Spinal cord (tissue), 10 donors: ENCODE measurements at places on chromosomes 6 and 20.

GRCh38 chr6:16196260-16196983 is 42.0 kb upstream of the GMPR start:
- DNase-seq: no peak

DNA sequence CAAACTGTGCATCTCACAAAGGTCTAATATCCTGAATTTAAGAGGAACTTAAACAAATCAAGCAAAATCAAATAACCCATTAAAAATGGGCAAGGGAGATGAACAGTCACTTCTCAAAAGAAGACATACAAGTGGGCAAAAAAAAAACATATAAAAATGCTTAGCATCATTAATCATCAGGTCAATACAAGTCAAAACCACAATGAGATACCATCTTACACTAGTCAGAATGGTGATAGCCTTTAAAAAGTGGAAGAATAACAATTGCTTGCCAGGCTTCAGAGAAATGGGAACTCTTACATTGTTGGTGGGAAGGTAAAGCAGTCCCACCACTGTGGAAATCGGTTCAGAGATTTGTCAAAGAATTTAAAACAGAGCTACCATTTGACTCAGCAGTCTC is 646.7 kb upstream of the PTCHD4 start:
- no peak for DNase-seq

DNA sequence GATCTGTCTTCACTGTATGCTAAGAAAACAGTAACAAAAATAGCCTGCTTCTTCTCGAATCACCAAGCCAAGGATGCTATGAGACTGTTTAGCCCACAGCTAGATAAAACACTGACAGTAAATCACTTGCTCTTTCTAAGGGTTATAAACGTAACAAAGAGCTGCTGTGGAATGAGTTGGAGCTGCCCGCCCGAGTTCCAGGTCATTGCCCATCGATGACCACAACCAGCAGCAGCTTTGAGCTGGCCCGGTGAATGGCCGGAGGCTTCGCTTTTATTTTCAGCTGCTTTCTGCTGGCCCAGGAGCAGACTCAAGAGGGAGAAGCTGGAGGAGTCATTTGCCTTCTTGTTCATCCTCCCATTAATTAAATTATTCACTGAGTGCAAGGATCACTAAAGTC is 82.2 kb upstream of the CDH4 start:
- no peak for DNase-seq

DNA sequence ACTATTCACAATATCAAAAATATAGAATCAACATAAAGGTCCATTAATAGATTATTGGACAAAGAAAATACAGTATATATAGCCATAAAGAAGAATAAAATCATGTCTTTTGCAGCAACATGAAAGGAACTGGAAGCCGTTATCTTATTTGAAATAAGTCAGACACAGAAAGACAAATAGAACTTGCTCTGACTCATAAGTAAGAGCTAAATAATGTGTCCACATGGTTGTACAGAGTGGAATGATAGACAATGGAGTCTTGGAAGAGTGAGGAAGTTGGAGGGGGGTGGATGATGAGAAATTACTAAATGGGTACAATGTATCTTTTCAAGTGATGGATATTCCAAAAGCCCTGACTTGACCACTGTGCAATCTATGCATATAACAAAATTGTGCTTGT is 613.5 kb downstream of the PHF3 start:
- DNase-seq: no peak

DNA sequence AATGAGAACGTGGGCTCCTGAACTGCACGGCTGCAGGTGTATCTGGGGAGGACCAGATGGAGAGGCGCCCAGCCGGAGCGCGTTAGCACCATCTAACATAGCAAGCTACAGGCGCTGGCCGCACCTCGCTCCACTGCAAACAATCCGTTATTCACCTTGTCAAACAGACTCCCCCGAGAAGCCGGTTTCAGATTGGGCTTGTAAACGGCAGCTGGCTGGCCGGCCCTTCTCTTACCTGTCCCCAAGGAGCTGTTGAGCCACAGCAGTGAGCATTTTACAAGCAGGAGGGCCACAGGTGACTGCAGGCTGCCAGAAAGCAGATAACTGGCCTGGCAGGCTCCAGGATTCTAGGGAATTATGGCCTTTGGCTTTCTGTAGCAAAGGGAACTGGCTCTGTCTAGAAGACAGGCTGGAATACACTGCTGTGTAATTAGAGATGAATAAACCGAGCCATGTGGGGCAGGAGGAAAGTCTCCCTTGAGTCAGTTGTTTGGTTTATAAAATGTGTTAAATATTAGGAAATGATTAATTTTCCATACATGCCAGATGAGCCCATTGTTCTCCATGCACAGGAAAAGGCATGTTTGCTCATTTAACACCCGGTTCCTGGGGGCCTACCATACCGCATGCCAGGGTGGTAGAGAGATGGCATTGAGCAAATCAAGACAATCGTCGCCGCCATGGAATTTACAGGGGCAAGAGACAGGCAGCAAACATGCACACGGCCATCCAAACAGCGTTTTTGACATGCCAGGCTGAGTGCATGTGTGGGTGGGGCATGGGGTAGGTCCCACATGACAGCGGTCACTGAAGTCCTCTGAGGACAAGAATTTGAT is 159.3 kb downstream of the NFATC2 start:
- DNase-seq: no peak

- DNase-seq: no peak
Observed at GRCh38 chr6:130968476-130968875, 94.6 kb downstream of the EPB41L2 start.

GRCh38 chr20:20578838-20579237 is 133.6 kb downstream of the RALGAPA2 start:
- no peak for DNase-seq

- peak; percentile 62 for DNase-seq
Observed at GRCh38 chr6:28553986-28554881, 28.6 kb downstream of the GPX5 start.

GRCh38 chr6:73801652-73802268 is 105.8 kb downstream of the CD109 start:
- DNase-seq: no peak

- no peak for DNase-seq
Observed at GRCh38 chr6:115690854-115691253, 369.8 kb downstream of the FRK start.

GRCh38 chr6:35635601-35636597 is 52.8 kb downstream of the FKBP5 start:
- DNase-seq: no peak

DNA sequence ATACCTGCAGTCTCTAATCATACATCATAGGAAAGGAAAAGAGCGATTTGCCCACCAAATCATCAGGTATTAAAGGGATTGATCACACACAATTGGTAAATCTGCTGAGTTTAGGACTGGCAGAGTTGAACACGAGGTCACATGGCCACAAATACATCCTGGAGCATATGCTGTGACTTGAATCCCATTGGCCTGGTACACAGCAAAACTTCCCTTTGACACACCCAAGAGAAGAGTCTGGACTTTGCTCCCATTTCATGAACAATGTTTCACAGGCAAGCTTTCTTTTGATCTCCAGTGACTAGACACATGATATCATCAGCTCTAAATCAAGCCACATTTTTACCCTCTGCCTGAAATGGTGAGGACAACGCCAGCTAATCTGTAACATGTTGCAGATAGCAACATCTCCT is 117.9 kb downstream of the ISM1 start:
- DNase-seq: no peak

DNA sequence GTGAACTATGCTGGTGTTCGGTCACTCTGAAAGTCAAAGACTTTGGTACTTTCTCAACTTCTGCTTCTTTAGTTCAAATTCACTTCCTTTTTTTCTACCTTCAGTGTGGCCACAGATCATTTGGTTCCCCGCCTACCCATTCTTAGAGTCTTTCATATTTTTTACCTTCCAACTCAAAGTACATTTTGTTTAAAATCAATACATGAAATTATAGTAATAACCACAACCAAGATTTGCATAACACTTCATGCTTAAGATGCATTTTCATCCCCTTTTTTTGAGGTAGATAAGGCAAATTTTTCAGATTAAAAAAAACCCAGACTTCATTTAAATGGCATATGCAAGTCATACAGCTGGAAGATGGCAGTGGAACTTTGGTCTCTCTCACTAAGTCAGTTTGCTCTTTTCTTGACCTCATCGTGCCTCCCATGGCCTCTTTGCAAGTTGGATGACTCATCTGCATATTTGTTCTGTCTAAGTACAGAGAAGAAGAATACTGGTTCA is 11.9 kb upstream of the CNR1 start:
- DNase-seq: no peak

DNA sequence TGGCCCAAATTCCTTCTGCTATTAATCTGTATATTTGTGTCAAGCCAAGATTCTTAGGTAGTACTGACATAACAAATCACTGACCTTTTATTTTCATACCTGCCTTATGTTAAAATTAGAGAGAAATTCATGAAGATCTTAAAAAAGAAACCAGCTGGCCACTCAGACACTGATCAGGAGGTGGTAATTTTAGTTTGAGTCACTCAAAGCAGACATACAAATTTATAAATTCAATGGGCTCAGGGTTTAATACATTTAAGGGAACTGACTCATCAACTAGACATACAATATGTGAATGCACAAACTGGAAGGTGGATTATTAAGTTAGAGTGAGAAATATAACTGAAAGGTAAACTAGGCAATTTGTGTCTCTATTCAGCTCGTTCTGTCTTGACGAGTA is 711.9 kb upstream of the EYS start:
- no peak for DNase-seq

- DNase-seq: no peak
Observed at GRCh38 chr6:168678588-168678987, 237.6 kb downstream of the SMOC2 start.

GRCh38 chr6:72675396-72675795 is 53.5 kb downstream of the KCNQ5 start:
- DNase-seq: no peak

- no peak for DNase-seq
Observed at GRCh38 chr6:5898102-5898501, 108.6 kb downstream of the NRN1 start.

- DNase-seq: no peak
Observed at GRCh38 chr6:123333000-123333756, 303.6 kb downstream of the TRDN start.

- no peak for DNase-seq
Observed at GRCh38 chr20:37627060-37627766, 66.6 kb upstream of the CTNNBL1 start.

DNA sequence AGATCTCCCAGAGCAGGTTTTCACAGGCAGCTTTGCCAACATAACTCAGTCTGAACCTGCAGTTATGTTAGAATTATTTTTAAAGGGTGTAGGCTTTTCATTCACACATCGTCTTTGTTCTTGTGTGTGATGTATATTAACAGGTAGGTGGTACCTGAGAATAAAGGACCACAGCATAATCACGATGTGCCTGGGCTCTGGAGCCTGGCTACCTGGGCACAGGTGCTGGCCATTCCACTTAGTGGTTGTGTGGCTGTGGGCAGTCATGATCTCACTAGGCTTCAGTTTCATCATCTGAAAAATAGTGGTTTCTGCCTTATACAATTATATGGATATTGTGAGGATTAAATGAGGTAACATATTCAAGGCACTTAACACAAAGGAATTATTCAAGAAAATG is 6.4 kb downstream of the CD109 start:
- no peak for DNase-seq

GRCh38 chr6:162706232-162706631 is 21.3 kb downstream of the PRKN start:
- peak; percentile 92 for DNase-seq

DNA sequence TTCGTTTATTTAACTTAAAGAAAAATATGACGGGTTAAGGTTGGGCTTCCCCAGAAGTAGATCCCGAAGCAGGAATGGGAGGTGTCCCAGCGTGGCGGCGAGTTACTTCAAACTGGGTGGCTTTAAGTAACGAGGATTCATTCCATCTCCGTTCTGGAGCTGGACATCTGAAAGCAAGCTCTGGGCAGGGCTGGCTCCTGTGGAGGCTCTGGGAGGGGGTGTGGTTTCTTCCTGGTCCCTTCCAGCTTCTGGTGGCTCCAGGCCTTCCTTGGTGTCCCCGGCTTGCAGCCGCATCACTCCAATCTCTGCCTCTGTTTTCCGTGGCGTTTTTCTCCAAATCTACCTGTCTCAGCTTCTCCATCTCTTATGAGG is 47.3 kb upstream of the BHLHE23 start:
- no peak for DNase-seq

- no peak for DNase-seq
Observed at GRCh38 chr6:162014069-162014811, 713.3 kb downstream of the PRKN start.

DNA sequence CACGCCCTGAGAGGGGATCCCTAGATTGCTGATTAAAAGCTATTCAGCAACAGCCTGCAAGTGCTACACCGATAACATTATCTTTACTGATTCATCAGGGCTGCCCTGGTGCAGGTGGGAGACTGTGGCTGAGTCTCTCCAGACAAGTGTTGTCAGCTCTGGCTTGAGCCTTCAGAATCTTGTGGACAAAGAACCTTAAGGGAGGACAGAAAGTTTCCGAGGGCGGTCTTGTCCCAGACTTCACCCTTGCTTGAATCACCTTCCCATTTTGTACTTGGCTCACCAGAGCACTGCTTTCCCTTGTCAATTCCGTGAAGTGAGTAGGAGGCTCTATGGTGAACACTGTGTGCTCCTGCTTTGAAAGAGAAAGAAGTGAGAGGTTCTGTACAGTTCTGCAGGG is 88.6 kb upstream of the PCSK2 start:
- DNase-seq: no peak

GRCh38 chr6:52496631-52497030 is 76.5 kb downstream of the EFHC1 start:
- no peak for DNase-seq

DNA sequence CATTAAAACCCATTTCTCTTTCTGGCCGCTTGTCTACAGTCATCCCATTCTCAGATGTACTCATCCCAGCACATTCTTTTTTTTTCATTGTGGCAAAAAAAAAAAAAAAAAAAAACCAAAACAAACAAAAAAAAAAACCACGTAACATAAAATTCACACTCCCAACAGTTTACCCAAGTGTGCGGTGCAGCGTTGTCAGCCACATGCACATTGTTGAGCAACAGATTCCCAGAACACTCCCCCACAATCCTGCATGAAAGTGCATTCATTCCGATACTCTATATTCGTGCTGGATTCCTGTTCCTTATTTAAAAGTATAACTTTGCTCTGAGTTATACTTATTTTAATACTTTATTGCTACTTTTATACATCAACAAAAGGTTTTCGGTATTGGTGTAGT is 96.0 kb downstream of the SASH1 start:
- DNase-seq: no peak

DNA sequence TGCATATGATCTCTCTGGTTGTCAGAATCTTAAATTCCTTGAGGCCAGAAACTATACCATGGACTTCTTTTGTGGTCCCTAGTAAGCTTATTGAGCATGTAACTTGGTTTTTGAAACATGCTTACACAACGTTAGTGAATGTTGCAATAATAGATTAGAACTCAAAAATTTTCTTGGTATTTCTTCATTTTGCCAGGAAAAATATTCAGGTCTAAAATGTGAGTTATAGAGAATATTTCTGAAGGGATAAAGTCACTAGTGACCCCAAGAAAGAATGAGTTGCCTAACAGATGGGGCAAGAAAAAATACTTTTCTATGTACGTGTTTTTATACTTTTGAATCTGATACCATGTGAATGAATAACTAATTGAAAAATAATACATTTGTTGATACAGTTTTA is 195.4 kb downstream of the TFAP2A start:
- no peak for DNase-seq

- no peak for DNase-seq
Observed at GRCh38 chr20:18256440-18257090, 31.8 kb upstream of the ZNF133 start.
